ENCODE measurements at places on chromosomes 7 and 10.

- DNase-seq: no peak
Observed at GRCh38 chr10:13916384-13916947, 329.7 kb downstream of the PRPF18 start.

DNA sequence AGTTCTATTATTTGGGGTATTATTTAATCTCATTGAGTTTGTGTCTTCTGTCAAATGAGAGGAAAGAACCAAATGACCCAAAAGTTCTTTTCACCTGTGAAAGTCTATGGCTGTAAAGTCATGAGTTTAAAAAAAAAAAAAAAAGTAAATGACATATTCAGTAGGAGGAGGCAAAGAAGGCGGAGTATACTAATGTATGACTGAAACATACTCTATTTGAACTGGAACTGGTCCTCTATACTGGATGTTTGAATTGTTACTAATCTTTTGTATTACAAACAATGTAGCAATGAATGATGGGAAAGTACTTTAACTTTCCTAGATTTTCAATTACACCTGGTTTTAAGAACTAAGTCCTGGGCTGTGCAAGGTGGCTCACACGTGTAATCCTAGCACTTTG is 24.9 kb upstream of the GSAP start:
- no peak for DNase-seq

DNA sequence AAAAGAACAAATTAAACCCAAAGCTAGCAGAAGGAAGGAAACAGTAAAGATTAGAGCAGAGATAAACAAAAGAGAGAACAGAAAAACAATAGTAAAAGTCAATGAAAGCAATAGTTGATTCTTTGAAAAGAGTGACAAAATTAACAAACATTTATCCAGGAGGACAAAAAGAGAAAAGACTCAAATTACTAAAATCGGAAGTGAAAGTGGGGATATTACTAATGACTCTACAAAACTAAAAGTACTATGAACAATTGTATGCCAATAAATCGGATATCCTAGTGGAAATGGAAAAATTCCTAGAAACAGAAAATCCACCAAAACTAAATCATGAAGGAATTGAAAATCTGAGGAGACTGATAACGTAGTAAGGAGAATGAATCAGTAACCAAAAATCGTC is 96.3 kb downstream of the SNX13 start:
- DNase-seq: no peak

DNA sequence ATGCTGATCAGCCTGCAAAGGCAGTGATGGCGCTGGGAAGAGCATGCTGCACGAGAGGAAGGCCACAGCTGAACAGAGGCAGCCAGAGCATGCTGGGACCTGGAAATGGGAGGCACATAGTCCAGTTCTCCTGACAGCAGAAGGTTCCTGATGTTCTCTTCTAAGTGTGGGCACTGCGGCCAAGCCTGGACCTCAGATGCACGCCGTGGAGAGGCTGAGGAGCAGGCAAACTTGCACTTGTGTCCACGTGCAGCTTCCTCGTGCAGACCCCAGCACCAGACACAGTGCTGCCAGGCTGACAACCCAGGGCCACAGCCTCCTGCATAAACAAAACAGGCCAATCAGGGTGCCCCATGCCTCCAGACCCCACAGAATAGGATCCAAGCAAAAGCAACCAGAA is 93.5 kb upstream of the LANCL2 start:
- DNase-seq: no peak

DNA sequence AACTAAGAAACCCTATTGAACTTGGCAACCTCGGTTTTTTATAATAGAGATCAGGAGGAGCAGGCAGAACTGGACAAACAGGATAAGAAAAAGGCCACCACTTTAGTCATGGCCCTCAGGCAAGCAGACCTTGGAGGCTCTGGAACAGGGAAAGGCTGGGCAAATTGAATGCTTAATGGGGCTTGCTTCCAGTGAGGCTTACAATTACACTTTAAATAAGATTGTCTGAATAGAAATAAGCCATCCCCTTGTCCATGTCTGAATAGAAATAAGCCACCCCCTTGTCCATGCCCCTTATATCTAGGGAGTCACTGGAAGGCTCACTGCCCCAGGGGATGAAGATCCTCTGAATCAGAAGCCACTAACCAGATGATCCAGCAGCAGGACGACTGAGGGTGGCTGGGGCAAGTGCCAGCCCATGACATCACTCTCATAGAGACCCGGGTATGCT is 40.6 kb downstream of the AKR1B15 start:
- DNase-seq: no peak

Measured in activated T-cell treated with anti-CD3 and anti-CD28 coated beads, Interleukin-2, amount 50 U/mL, for 72 hours (primary cell).